ENCODE measurements at places on chromosomes 2 and 18.

GRCh38 chr2:115294999-115295398 is 852.6 kb downstream of the DPP10 start:
- no peak for DNase-seq

- no peak for DNase-seq
Observed at GRCh38 chr2:80154231-80154915, 150.2 kb downstream of the LRRTM1 start.

DNA sequence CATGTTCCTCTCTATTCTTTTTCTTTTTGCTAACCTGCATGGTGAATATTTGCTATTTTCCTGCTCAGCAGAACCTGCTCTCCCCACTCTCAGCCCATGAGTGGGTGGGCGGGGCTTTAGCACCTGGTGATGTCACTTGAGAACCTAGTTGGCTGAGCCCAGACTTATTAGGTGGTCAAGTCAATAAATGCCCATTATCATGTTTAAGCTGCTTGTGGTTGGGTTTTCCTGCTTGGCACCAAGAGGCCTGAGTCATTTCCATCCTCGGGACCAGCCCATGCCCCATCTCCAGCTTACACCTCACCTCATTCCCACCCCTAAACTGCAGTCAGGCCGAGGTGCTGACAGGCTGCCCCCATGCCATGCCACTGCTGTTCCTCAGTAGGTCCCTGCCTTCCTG is 226.6 kb downstream of the ANKRD30B start:
- no peak for DNase-seq

GRCh38 chr2:55550368-55551102 is 31.0 kb downstream of the CFAP36 start:
- DNase-seq: no peak

- DNase-seq: no peak
Observed at GRCh38 chr2:207130958-207131521, 34.7 kb downstream of the KLF7 start.
